ENCODE measurements at places on chromosomes 3 and 15. TPM values are rescaled to one million over a fixed set of nuclear protein-coding genes. Genes with fewer than 3 reads are reported as not detected.

The PPP1R14D gene
- total RNA-seq: 0.55 TPM

The ALDH1A2 gene
- total RNA-seq: 71.2 TPM

The IGSF10 gene
- 5.6 TPM for total RNA-seq

The CLDN11 gene
- 1,237 TPM for total RNA-seq

The EXD1 gene
- 42.9 TPM for total RNA-seq

The WDR76 gene
- total RNA-seq: 16.9 TPM

- no peak for DNase-seq
Measured at GRCh38 chr15:41809121-41809520, 18.8 kb upstream of the JMJD7 start.

DNA sequence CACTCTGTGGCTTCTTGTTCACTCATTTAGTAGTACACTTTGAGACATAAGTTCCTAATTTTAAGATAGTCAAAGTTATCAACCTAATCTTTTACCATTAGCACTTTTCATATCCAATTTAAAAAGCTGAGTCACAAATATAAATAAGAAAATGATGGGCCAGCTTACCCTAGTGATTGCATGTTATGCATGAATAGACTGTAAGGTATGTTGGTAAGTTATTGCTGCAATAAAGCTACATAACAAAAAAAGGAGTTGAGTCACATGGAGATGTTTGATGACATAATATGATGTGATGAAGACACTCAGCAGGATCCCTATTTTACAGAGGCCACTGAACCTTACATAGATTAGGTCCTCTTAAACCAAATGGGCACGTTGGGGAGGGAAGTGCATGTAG is 161.3 kb downstream of the OCA2 start:
- no peak for DNase-seq

DNA sequence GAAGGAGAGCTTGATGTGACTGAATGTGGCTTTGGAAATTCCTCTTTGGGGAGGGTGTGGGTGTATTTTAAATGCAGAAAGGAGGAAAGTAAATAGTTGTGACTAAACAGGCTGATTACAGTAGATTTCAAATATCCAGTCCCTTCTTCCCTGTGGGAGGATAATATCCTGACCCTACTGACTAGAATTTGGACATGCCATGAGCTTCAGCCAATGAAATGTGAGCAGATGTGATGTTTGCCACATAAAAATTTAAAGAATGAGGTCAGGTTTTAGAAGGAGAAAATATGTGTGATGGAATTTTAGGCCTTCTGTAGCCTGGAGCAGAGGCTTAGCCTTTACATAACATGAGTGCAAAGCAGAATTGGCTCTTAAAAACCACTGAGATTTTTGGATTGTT is 1218.9 kb downstream of the ROBO2 start:
- no peak for DNase-seq

- DNase-seq: no peak
Measured at GRCh38 chr15:23734862-23735261, 47.8 kb upstream of the NDN start.

DNA sequence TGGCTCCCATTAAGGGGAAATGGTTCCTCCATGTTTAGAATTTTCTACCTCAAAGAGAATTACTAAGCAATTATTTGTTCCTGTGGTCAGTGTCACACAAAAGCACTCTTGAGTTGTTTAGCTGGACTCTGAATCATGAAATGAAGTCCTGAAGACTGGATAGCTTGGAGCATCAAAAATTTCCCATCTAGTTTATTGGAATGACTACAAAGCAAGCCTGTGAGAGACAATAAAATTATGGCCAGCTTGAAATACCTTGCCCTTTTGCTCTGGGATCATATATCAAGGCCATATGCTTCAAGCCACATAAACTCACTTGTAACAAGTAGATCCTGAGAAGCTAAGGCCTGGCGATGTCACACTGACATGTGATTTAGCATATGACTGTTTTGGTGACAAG is 292.3 kb downstream of the TIGIT start:
- DNase-seq: no peak

DNA sequence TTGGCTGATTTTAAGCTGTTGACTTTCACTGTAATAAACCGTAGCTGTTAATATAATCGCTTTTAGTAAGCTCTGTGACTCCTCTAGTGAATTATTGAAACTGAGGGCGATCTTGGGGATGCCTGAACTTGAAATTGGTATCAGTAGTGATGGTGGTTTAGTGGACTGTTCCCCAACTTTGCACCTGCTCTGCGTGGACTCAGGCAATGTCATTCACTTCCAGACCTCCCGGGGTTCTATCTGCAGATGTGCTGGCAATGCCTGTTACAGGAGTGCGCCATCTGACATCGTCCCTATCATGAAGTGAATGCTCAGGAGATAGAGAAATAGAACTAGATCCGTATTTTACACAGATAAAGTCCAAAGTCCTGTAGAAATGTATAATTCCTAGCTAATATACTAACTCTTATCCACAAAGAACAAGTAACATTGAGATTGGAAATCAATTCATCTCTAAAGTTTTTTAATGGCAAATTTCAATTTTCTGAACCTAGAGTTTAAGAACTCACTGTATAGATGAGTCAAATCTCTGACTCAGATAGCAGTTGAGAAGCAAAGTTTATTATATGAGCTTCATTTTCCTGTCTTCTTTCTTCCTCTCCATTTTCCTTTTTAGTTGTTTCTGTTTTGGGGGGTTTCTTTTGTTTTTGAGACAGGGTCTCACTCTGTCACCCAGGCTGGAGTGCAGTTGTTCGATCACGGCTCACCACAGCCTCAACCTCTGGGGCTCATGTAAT is 51.8 kb downstream of the HEG1 start:
- no peak for DNase-seq

DNA sequence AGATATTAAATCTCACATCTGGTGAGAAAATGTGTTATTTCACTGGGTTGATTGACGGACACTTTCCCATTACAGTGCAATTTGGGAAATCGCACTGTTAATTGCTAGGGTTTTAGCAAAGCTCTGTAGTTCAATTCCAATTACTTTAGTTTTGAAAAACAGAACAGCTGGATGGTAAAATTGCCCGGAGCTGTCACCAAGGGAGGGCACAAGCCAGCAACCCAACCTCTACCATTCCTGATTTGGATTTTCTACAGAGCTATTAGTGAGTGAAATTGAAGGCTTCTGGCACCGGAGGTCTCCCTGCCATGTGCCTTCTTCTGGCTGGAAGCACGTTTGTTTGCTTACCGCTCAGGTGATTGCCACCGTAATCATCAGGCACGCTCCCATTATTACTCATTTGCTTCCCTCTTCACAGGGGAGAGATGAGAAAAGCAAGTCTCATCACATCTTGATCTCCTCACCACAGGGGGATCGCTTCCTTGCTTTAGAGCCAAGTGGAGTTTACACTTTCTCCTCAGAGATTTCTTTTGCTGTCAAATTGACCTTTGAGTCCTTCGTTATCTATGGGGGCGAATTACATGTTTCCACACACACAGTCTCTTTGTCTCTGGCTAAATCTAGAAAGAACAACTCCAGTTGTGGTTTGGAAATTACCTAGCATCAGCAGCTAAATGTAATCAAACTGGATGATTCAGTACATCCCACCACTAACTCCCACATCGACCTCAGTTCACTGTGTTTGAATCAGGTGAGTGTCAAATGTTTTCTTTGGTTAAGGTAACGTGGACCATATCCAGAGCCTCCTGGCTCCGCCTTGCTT is 421.7 kb upstream of the GOLIM4 start:
- no peak for DNase-seq

GRCh38 chr3:129888771-129889170 is 4.7 kb downstream of the TMCC1 start:
- no peak for DNase-seq

- no peak for DNase-seq
Measured at GRCh38 chr15:31390777-31391486, 64.3 kb downstream of the KLF13 start.

DNA sequence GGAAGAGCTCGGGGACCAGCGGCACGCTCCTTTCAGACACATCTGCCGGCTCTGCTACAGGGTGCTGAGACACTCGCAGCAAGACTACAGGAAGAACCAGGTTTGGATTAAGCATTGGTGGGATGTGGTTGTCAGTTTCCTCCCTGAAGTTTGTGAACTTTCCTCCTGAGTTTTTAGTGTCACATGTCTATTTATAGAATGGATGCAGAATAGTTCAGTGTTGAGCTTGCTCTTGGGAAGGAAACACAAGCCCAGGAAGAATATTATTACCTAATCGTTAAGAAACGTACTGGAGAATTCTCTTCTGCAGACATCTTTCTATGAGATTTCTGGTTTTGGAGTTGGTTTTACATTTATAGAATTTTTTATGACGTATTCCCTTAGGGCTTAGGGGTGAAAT is 172.0 kb downstream of the ITPR1 start:
- DNase-seq: no peak

DNA sequence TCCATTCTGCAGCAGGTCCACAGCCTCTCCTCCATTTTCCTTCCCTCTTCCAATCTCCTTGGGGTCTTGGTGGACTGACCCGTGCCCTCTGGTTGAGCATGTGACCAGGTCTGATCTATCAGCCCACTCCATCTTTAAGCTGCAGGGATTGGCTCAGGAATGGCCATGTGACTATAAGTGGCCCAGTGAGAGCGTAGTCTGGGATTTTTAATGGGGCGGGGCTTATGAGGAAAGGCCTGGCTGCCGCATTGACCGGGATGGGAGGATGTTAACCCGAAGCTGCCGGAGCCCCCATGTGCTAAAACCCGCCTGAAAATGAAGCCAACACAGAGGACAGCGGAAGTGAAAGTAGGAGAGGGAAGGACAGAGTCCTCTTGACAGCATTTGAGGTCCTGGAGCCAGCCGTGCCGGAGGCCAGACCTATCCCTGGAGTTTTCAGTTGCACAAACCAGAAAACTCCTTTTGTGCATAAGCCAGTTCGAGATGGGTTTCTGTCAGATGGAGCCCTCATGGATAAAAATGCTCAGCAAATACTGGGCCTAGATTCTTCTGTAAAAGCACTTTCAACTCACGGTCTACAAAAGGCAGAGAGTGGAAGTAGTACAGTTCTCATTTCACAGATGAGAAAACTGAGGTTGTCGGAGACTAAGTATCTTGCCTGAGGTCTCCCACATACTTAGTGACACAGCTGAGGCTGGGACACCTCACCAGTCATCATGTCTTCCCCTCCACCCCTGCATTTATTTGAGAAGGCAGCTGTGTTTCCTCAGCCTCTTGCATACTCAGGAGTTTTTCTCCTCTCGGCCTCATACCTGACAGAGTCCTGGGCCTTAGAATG is 61.9 kb downstream of the ATP2B2 start:
- peak; percentile 41 for DNase-seq

DNA sequence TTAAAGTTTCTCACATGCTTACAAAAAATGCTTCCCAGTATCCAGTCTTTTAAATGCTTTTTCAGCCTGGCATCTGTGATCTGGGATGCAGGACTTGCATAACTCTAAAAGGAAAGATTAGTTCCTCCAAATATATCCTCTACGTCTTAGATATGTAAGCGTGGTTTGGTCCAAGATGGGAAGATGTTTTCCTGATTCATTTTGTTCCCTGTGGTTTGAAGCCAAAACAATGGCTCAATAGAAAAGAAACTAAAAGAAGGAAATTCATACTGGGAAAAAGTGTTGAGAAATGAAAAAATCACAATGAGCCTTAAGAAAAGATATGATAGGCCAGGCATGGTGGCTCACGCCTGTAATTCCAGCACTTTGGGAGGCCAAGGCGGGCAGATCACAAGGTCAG is 1002.8 kb downstream of the NAALADL2 start:
- DNase-seq: no peak
